CD4-positive, alpha-beta T cell treated with Interleukin-15 for 4 hours (primary cell): ENCODE measurements at places on chromosomes 5 and 9.

DNA sequence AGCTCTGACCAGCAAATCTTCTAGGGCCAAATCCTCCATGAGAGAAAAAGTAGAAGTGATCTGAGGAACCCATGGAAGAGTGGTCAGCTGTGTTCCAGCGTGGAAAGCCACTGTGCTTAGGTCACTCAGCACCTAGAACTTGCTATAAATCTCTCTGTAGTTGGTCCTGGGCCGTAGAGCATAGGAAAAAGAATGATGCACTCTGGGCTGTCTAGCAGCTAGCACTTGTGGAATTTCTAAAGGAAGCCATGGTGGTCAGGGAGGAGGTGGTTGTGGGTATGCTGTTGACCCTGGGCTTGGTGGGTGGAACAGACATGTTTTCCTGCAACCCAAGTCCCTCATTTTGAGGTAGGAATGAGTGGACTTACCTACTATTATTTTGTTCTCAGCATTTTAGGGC, 48.1 kb downstream of the GGTA1 start:
- no peak for DNase-seq

GRCh38 chr5:138752951-138753793, at the start of gene CTNNA1:
CTNNA1 (plus strand) TSS chr5:138753425; CDS start chr5:138781925, 28,500 bp downstream.
- DNase-seq, result peak; percentile 67

GRCh38 chr5:72478276-72478675, 28.9 kb downstream of the ZNF366 start:
- no peak for DNase-seq

DNA sequence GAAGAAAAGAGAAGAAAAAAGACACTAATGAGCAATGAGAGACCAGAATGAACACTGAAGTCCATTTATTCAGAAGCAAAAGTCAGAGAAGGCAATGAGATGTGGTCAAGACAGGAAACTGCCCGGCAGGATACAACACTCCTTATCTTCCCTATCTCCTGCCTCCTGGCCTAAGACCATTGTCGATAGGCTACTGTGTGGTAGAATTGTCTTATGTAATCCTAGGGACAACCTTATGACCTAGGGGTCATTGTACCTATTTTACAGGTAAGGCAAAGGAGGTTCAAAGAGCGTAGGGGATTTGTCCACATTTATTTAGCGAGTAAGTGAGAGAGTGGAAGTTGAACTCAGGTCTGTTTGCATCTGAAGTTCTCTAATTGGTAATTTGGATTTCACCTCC, 63.0 kb upstream of the PTPN3 start:
- DNase-seq, result no peak

DNA sequence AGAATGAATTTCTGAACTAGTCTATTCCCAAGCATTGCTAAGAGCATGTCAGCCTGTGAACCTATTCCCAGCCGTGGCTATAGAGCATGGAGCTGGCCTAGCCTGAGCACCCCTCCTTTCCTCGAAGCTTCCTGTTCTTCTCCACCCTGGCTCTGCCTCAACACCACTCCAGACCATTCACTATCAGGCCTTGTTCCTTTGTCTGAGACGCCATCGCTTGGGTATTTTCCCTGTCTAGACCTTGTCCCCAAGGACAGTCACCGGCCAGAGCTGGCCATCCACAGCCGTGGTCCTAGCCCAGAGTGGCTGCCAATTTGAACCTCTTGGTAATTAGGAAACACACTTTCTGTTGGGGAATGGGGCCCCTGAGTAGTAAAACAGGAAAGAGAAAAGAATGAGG, 105.8 kb downstream of the LIFR start:
- no peak for DNase-seq

DNA sequence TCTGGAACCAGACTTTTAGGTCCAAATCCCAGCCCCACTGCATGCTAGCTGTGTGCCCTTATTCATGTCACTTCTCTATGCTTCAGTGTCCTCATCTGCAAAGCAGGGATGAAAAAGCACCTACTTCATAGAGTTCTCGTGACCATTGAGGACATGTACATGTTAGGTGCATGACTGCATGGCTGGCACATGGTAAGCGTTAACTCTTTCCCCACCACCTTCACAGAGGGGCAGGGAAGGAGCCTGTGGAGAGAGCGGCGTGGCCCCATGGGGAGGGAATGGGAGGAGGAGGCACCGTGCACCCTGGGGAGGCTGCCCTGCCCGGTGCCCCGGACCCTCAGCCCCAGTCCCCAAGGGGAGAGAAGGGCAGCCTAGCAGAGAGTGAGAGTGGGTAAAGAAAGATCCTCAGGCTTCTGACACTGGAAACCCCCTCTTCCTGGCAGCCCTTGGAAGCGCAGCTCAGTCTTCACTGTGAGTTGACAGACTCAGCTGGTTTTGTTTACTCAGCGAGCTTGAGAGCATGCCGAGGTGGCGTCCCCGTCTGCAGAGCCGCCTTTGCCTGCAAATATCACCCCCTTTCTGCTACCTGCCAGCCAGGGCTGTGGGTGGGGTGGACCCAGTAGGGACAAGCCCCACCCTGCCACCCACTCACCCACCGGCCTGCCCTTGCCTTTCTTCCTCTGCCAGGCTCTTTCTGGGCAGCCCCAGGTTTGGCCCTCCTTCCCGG, 10.6 kb upstream of the ANGPTL2 start:
- DNase-seq, result no peak

DNA sequence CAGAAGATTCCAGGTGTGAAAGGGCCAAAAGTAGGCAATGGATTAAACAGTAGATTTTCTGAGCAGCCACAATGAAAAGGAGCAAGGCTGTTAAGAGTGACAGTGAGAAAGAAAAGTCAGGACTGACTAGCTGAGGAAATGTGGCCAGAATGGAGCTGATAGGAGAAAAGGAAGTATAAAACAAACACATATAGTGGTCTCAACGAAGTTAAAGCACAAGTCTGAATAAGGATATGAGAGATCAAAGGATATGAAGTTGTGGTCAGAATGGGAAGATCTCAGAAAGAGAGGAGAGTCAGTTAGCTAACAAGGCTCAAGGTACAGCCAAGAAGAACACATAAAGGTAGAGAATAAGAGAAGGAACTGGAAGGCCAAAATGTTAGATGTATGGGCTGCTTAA, 39.9 kb downstream of the FNIP1 start:
- DNase-seq, result no peak

- DNase-seq, result no peak
Measured at GRCh38 chr9:134335061-134335460, 8.8 kb downstream of the RXRA start.
